ENCODE measurements at places on chromosomes 16 and 17.

GRCh38 chr17:6894206-6894528, 62.6 kb upstream of the TEKT1 start:
- DNase-seq = no peak

DNA sequence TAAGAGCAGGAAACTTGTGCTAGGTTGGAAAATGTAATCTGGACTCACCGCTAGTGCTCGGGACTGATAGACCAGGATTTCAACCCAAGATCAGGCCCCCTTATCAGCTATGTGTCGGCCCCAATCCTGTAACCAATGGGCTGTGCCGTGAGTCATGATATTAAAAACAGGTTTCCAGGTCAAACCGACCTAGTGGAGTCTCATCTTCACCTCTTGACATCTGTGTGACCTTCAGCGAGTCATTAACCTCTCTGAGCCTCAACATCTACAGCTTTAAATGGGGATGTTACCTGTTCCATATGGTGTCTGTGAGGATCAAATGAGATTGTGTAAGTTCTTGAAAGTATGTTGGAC, 512 bp downstream of the PMM2 start:
- DNase-seq = peak; percentile 4

DNA sequence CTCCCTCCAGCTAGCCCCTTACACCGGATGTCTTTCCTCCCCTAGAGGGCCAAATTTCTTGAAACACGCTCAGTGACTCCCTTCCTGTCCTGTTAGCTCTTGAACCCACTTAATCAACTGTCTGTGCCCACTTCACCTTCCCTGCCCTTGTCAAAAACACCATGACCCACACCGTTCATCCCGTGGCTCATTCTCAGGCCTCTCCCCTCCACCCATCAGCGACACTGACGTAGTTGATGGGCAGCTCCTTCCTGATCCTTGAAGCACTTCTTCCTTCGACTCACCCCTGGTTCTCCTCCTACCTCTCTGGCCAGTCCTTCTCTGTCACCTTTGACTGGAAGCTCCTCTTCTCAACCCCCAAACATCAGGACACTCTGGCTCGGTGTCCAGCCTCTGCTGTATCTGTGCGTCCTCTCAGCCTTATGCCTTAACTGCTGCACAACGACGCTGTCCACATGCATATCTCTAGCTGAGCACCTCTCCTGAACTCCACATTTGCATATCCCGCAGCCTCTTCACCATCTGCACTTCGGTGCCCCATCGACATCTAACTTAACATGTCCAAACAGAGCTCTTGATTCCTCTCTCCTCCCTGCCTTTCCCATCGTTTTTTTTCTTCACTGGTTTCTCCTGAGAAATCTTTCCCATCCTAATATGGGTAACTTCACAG, 39.3 kb upstream of the CCDC182 start:
- DNase-seq = no peak

GRCh38 chr17:47180337-47180736, 8.8 kb downstream of the CDC27 start:
- DNase-seq = no peak

GRCh38 chr16:50681021-50681885, at the start of gene SNX20:
SNX20 (minus strand) TSS chr16:50681312; CDS start chr16:50677526, 3,786 bp downstream.
- no peak for DNase-seq

DNA sequence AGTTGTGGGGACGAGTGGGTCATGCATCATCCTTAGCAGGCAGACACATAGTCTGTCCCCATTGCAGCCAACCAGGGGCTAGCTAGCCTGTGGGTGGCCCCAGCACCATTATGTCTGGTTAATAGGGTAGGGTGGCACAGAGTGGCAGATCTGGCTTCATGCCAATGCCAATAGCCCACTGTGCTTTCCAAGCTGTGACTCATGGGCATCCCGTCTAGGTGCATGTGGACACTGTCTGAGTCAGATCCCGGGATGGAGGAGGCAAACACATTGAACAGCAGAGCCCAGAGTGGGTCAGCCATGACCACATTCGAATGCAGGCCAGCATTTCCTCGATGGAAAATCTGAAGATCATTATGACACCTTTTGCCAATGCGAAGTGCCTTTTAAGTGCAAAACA, 2.5 kb downstream of the HS3ST2 start:
- DNase-seq = peak; percentile 66

DNA sequence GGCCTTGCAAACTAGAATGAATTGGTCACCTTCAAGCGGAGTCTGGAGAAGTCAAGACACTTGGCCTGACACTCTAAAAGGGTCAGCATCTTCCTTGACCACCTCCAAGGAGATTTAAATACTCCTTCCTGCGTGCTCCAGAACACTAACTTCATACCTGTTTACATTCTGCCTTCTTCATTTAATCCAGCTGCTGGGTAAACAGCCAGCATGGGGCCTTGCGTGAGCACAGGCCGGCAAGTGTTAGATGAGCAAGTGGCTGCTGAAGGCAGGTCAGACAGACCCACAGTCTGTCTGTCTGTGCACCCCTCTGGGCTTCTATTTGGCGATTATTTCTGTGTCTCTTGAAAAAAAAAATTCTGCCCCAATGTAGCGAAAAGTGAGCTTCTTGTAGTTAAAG, 153.8 kb downstream of the MSI2 start:
- no peak for DNase-seq

DNA sequence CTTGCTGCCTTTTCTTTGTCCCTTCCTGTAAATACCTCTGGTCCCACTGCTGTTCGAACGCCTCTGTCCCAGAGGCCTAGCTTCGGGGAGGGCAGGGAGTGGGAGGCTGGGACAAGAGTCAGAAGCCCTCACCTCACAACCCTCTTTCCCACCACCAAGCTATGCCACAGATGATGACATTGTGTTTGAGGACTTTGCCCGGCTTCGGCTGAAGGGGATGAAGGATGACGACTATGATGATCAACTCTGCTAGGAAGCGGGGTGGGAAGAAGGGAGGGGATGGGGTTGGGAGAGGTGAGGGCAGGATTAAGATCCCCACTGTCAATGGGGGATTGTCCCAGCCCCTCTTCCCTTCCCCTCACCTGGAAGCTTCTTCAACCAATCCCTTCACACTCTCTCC, 10.4 kb downstream of the ARRB2 start:
- DNase-seq = no peak

GRCh38 chr16:84085773-84086172, 31.0 kb downstream of the MBTPS1 start:
- DNase-seq = no peak

DNA sequence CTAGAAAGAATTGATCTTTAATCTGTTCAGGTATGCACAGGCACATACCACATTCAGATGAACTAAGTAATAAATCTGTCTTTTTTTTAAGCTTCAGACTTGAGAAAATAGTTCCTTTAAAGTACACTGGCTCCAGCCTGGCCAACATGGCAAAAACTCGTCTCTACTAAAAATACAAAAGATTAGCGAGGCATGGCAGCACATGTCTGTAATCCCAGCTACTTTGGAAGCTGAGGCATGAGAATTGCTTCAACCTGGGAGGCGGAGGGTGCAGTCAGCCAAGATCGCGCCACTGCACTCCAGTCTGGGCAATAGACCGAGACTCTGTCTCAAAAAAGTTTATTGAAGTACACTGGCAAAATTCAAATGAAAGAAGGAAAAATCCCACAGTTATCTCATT, 111.0 kb upstream of the NETO2 start:
- no peak for DNase-seq

DNA sequence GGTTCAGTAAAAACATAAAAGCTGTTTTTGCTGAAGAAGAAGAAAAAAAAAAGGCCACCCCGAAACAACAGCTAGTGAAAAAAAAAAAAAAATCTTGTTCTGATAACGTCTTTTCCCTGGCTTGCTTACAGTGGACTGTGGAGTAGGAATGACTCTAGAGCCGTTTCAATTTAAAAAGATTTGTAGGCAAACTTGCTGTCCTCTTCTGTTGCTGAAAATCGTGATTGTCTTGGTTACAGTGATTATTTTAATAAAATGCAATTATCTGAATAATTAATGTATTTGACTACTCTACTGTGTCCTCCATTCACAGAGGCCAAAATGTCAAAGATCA, 190.6 kb upstream of the TBX2 start:
- no peak for DNase-seq

GRCh38 chr17:70539132-70539924, 370.0 kb downstream of the KCNJ2 start:
- DNase-seq = no peak

GRCh38 chr16:81315271-81316175, 761 bp downstream of the GAN start:
- DNase-seq = peak; percentile 42

- DNase-seq = no peak
These were observed 169.8 kb upstream of the SDK2 start for GRCh38 chr17:73814075-73814474.

GRCh38 chr16:12617401-12617819, 186.3 kb downstream of the CPPED1 start:
- no peak for DNase-seq

- no peak for DNase-seq
These were observed 6.0 kb upstream of the PRDM7 start for GRCh38 chr16:90083139-90083538.

DNA sequence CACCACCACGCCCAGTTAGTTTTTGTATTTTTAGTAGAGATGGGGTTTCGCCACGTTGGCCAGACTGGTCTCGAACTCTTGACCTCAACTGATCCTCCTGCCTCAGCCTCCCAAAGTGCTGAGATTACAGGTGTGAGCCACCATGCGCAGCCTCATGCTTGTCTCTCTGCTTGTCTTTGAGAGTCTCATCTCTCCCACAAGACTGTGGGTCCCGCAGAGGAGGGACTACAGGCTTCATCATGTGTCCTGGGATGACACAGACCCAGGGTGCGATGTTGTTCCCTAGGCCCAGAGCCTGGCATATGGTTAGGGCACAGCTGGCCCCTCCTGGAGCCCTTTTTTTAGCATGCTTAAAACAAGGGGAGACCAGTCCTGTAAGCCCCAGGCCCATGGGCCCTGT, 101.9 kb downstream of the NDE1 start:
- no peak for DNase-seq

- no peak for DNase-seq
These were observed 166.9 kb downstream of the LGALS9B start for GRCh38 chr17:20300436-20300934.

All from PC-3 (cell line).